ENCODE measurements at places on chromosomes 5 and 9. TPM values are rescaled to one million over a fixed set of nuclear protein-coding genes. Genes with fewer than 3 reads are reported as not detected.

DNA sequence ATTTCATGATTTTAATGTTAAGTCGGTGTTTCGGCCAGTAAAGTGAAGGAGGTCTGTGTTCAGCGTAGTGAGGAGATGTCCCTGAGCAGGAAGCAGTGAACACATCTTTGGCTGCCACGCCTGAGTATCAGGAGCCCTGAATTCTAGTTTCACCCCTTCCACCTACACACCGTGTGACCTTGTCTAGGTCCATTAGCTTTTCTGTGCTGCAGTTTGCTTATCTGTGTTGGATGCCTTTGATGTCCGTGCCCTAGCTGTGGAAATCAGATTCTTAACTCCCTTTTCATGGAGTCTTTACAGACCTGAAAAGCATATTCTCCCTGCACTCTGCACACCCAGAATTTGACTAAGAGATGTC lies 601 bp downstream of the FBXO38 start:
- peak; percentile 17 for DNase-seq
- no peaks in the 10 kb centered on the region for H3K27me3 ChIP-seq
- H3K4me3 ChIP-seq, result peak overlapping the region; percentile 91
- H3K36me3 ChIP-seq, result no peaks in the 10 kb centered on the region

GRCh38 chr9:127555840-127556820 lies 55.9 kb upstream of the STXBP1 start:
- H3K36me3 ChIP-seq, result no peaks in the 10 kb centered on the region
- H3K4me1 ChIP-seq, result peaks cover 18% of the 10 kb centered on the region
- no peaks in the 10 kb centered on the region for H3K27me3 ChIP-seq
- H3K27ac ChIP-seq, result no peak overlapping the region
- DNase-seq, result no peak

The AJM1 gene
- 0.28 TPM for polyA plus RNA-seq

GRCh38 chr9:104982543-104982942 lies 54.6 kb upstream of the ABCA1 start:
- H3K36me3 ChIP-seq, result no peaks in the 10 kb centered on the region
- H3K27ac ChIP-seq, result no peak overlapping the region
- H3K4me1 ChIP-seq, result no peaks in the 10 kb centered on the region
- H3K27me3 ChIP-seq, result no peaks in the 10 kb centered on the region

The SPARC gene
- 200 TPM for polyA plus RNA-seq

The DIRAS2 gene
- polyA plus RNA-seq, result 0.13 TPM

GRCh38 chr9:100307080-100307479 lies 45.7 kb downstream of the TEX10 start:
- peaks cover 17% of the 10 kb centered on the region for H3K36me3 ChIP-seq
- no peak overlapping the region for H3K4me3 ChIP-seq
- H3K27ac ChIP-seq, result no peak overlapping the region

The JADE2 gene
- polyA plus RNA-seq, result 16.2 TPM

- H3K27ac ChIP-seq, result no peak overlapping the region
- H3K27me3 ChIP-seq, result no peaks in the 10 kb centered on the region
- no peak for DNase-seq
Observed at GRCh38 chr9:117021906-117022305, 334.8 kb downstream of the TRIM32 start.

The C9orf153 gene
- 0.24 TPM for polyA plus RNA-seq

DNA sequence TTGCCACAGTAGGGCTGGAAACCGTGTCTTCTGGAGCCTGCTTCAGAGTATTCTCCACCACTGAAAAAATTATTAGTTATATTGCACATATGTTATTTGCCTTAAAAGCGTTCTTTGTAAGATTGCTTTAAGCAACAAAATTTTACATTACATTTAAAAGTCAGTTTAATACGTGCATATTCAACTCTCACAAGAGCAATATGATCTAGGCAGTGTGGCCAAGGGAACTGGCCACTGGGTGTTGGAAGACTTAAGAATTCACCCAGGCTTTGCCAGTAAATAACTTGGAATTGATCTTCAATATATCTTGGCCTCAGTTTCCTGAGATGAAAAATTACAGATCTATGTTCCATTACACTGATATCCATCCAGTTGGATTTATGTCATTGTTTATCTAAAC lies 694.4 kb downstream of the EFNA5 start:
- H3K27me3 ChIP-seq, result no peaks in the 10 kb centered on the region
- DNase-seq, result no peak
- H3K27ac ChIP-seq, result peak overlapping the region; percentile 93

All from GM23338 (cell line).